ENCODE measurements at places on chromosomes 3 and 15. TPM values are rescaled to one million over a fixed set of nuclear protein-coding genes. Genes with fewer than 3 reads are reported as not detected.

DNA sequence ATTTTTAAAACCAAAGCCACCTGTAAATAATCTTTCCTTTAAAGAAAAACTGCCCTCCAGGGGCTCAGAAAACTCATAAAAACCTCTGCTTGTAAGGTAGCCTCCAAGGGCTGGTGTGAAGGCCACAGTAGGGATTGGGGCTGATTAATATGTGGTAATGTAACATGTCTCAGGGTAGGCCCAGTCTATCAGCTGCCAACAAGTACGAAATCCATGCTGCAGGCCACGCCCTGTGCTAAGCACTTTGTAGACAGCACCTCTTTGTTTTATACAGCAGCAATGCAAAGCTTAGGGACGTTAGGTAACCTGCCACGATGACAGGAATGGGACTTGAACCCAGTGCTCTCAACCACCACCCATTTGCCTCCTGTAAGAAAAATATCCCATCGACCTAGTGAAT is 65.6 kb upstream of the PRICKLE2 start:
- DNase-seq: no peak

Gene EFCAB12
- 0.19 TPM for polyA plus RNA-seq

DNA sequence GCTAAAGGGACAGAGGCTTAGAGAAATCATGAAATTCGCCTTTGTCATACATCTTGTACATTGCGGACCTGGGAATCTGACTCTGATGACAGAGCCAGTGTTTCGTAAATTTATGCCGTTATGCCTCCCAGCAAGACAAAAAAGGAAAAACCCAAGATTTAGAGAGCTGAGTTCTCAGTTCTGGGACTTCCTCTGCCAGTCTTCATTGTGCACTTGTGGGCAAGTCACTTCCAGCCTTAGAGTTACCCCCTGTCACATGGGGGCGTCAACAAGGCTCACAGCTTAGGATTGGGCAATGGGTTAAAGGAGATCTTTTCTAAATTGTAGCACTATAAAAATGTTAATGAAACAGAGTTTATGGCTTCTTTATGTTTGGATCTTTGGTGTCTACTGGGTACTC is 41.9 kb upstream of the MITF start:
- DNase-seq: no peak

Gene ZBED2
- 0.11 TPM for polyA plus RNA-seq

DNA sequence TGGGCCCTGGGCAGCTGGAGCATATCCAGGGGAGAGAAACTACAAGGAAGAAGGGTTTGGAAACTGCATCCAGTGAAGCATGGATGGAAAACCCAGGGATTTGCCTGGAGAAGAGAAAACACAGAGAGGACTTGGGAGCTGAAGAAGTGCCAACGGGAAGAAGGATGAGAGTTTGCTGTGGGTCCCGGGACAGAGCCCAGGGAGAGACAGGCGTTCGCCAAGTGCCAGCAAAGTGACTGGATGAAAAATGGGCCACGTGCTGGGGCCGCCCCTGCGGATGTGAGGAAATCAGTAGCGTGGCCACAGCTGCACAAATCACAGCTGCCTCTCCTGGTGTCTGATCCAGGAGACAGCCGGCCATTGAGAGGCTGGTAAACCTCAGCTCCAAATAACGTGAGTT is 70.4 kb downstream of the HES1 start:
- DNase-seq: no peak

Gene TRAK1
- polyA plus RNA-seq: 22.3 TPM

GRCh38 chr3:185937689-185938374 is at the start of gene TRA2B:
Gene TRA2B, minus strand, starts transcription at chr3:185938014. Its CDS starts 154 bp downstream, at chr3:185937860.
- DNase-seq: peak; percentile 94

- DNase-seq: peak; percentile 13
These were observed 758.0 kb downstream of the NTRK3 start for GRCh38 chr15:87498560-87498959.

GRCh38 chr3:16028604-16029003 is 145.9 kb upstream of the GALNT15 start:
- DNase-seq: no peak

Gene EXD1
- not detected for polyA plus RNA-seq

Gene SCN5A
- polyA plus RNA-seq: 1.4 TPM

DNA sequence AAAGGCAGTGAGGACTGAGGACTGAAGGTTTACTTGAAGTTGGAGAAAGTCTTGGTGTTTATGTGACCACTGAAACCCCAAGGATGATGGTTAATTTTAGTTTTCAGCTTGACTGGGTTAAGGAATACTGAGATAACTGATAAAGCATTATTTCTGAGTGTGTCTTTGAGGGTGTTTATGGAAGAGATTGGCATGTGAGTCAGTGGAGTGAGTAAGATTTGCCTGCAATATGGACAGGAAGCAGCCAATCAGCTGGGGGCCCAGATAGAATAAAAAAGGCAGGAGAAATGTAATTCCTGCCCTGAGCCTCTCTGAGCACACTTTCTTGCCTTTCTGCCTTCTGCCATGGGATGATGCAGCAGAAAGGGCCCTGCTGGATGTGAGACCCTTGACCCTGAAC is 92.4 kb downstream of the KBTBD8 start:
- no peak for DNase-seq

Gene ABI3BP
- polyA plus RNA-seq: 5.3 TPM

GRCh38 chr3:72977060-72977808 is 19.4 kb upstream of the PPP4R2 start:
- DNase-seq: no peak

All from AG04450 (cell line).